Endodermal cell (in vitro differentiated cells): ENCODE measurements at places on chromosomes 1 and 21. TPM values are rescaled to one million over a fixed set of nuclear protein-coding genes. Genes with fewer than 3 reads are reported as not detected.
A peak's percentile ranks its signal among the peaks of the same experiment; 100 is the strongest.

PHC2 gene
- 31.8 and 32.1 TPM in 2 replicates for total RNA-seq

RIMKLA gene
- 0.73 to 23.4 TPM (median 1.5 TPM) in 3 replicates for total RNA-seq

TNFRSF8 gene
- 2.2 and 2.3 TPM in 2 replicates for total RNA-seq

GRCh38 chr21:26127918-26128317 lies 42.7 kb downstream of the APP start:
- no peak for DNase-seq

- DNase-seq = no peak
Measured at GRCh38 chr1:197782722-197783360, 7.6 kb upstream of the DENND1B start.

DNA sequence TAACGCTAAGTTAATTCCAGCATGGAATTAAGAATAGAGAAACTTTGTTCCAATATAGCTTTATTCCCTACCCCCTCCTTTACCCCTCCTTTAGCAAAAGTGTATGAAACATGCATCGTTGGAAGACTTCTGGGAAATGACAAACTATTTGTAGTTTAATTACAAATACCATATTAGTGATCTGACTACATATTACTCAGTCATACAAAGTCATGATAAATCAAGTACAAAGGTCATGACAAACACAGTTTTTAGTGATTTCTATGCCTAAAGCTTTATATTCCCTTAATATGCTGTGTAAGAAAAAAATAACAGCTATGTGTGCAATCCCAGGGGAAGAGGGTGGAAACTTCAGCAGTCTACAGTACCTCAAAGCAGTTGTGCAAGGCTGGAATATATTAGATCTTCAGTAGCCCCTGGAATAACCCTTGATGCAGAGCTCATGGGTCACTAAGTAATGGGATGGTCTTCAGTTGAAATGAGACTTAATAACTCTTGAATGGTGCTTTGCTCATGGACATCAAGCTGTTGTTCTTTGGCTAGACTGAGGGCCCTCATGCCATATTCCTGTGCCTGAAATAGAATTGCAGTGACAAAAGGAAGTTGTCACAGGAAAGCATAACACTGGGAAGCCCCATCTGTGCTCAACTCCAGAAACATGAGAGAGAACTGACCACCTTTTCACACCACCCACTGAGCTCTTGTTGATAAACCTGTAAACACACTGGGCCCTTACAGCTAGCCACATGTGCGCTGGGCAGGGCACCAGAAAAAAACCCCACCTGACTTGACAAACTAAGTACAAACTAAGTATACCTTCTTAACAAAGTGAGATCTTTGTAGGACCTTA lies 25.3 kb downstream of the ZMYND12 start:
- DNase-seq = no peak

DNA sequence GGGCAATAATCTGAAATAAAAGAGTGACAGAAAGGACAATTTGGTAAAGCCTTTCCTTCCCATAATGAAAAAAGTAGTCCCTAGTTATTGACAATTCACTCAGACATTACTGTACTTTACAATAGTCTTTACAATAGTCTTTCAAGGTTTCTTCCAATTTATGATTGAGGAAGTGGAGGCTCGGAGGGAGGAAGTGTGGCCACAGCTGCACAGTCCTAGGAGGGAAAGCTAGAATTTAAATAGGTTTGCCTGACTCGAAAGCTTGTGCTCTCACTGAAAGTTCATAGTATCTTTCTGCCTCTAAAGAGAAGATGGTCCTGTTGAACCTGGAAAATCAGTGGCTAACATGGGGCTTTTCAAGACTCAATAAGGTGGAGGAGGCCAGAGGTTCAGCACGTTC lies 203.2 kb downstream of the SDCCAG8 start:
- no peak for DNase-seq

DNA sequence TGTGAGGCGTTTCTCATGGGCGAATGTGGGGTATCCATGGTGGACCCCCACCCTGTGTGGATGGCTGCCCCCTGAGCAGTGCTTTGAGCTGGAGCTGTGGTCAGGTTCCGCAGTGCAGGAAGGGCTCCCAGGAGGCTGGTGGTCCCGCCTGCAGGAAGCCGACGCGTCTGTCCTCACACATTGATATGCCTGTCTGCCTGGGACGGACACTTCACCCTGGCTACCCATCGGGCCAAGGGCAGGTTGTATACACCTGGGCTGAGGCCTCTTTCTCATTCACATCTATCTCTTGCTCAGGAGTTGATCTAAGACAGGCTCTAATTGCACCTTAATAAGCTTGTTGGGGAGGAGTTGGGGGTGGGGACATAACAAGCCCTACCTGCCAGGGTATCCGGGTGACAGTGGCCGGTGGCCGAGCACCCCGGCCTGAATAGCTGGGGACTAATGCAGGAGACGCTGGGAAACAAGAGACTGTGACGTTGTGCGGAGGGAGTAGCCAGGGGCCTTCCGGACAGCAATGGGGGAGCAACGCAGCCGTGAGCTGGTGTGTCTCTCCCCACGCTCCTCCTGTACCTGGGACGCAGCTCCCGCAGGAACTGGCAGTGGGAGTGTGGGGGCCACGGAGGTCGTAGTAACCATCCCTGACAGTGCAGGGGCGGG lies 21.7 kb downstream of the PDXK start:
- peak; percentile 91 for DNase-seq

DNA sequence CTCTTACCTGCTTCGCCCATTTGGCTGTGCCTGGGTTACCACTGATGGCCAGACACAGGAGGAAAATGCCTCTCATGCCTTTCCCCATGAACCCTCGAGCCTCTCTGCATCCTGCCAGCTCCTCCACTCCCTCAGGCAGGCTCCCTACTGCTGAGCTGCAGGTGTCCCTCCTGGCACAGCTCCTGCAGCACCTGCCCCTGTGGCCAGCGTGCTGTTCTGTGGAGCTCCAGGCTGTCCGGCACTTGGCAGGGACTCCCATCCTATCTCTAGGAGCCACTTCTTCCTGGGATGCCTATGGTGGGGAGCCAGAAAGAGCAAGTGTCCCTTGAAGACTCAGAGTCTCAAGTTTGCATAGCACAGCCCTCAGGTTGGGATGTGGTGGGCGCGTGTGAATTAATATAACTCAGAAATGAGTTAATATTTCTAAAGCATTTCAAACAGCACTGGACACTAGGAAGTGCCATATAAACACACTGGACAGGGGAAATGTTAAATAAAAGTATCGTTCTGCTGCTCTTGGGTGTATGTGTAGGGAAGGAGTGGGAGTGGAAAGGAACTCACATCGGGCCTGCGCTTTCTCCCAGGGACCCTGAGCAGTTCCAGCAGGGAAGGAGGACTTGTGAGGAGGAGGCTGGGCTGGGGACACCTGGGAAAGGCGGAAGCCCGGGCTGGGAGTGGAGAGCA lies 2.7 kb downstream of the LRRC71 start:
- DNase-seq = no peak

- DNase-seq = peak; percentile 52
Measured at GRCh38 chr21:30962013-30962412, 76.3 kb downstream of the KRTAP19-8 start.

DNA sequence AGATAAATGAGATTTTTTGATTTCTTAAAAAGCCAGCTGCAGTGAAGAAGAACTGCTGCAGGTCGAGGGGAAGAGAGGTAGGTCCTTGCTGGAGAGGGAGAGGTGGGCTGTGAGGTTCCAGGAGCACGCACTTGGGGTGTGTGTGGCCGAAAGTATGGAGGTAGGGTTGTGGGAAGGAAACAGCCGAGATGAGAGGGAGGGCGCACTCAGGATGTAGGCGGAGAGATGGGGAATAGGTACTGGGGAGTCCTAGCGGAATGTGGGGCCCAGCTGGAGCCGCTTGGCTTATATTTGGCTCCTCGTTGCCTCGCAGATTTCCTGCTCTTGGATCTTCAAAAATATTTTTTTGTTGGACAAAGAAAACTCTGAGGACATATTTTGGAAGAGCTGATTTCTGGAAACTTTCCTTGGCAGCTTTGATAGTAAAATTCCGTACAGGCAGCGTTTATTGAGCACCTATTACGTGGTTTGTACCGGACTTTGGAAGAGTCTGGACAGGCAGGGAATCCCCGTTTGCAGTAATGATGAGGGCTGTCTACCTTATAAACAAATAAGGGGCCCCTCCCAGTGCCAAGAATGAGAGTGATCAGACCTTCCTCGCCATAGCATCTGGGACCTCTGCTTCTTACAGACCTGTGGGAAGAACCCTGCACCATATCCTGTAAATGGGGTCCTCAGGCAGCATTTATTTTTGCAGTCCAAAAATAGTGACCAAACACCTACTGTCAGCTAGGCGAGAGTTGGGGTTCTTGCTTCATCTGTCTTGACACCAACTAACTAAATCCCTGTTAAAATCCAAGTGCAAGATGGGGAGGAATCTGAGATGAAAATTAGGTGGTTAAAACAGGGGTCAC lies 1.5 kb downstream of the LRRC8D start:
- DNase-seq = peak; percentile 71

DNA sequence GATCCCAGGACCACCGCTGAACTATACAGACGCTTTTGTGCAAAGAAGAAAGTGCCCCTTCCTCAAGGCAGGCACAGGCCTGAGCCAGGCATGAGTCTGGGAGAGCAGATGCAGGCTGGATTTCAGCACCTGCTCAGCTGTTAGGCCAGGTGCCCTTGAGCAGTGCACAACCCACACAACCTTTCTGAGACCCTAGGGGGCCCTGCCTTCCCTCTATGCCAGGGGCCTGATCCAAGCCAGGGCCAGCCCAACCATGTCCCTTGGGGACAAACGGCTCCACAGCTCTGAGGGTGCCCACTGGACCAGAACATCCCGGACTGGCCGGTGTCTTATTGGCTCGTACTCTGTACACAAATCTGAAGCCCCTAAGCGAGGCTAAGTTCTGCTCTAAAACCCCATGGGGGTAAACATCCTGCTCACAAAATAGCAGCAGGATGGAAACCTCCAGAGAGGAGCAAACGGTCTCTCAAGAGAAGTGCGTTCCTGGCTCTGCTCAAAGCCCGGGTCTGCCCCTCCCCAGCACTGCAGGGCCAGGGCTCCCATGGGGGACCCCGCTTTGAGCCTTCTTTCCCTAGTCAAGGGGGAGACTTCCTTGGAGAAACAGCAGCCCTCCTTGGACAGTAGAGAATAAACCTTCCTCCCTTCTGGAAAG lies 275.1 kb downstream of the NPHP4 start:
- DNase-seq = peak; percentile 56

DNA sequence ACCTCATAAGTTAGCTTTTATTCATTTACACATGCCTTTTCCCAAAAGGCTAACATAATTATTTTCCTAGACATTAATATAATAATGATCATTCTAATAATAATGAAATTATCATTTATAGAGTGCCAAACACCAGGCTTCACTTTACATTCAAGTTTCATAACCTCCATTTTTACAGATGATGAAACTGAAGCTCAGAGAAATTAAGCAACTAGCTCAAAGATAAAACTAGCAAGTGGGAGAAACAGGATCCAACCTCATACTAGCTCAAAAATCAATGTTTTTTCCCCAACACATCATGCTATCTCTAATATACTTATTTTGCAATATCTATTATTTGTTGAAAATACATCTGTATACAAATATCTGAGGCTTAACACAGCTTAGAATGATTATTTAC lies 14.0 kb downstream of the LPGAT1 start:
- no peak for DNase-seq

- DNase-seq = no peak
Measured at GRCh38 chr1:223748405-223748772, 36.0 kb downstream of the CAPN2 start.

DNA sequence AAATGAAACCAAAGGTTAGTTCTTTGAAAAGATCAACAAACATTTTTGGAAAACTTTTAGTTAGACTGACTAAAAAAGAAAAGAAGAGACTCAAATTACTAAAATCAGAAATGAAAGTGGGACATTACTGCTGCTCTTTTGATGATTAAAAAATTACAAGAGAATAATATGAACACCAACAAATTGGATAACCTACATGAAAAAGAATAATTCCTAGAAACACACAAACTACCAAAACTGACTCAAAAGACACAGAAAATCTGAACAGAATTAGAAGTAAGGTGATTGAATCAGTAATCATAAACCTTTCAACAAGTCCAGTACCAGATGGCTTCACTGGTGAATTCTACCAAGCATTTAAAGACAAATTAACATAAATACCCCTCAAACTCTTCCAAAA lies 5.6 kb downstream of the KIFAP3 start:
- DNase-seq = no peak

DNA sequence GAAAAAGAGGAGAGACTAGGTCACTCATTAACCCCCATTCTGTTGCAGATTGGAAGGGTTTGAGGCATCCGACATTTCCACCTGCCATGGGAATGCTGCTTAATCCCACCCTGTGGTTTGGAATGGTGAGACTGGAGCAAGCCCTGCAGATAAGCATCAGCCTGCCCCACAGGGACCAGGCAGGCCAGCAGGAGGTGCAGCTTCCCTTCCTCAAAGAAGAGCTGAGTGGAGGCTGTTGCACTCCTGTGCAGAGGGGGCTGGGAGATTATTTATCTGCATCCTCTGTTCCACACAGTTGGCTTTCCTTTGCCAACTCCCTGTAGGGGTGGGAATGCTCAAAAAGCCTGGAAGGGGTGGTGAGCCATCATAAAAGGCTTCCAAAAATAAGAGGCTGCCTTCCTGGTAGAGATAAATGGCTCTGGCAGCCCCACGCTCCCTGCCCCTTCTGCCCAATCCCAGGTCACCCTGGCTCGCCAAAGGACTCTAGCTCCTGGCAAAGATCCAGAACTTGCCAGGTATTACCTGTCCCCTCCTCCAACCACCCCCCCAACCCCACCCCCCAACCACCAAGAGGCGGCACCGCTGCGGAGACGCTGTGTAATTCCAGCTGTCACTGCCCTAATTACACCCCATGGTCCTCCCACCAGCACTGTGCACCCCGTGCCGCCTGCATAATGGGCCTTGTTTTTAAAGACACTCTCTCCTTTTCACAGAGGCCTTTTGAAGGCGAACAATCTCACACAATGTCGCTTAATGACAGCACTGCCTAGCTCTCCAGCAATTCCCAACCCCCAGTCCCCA lies 83.0 kb upstream of the ZC3H12A start:
- peak; percentile 84 for DNase-seq
